ENCODE measurements at places on chromosomes 11 and 22. TPM values are rescaled to one million over a fixed set of nuclear protein-coding genes. Genes with fewer than 3 reads are reported as not detected.

DNA sequence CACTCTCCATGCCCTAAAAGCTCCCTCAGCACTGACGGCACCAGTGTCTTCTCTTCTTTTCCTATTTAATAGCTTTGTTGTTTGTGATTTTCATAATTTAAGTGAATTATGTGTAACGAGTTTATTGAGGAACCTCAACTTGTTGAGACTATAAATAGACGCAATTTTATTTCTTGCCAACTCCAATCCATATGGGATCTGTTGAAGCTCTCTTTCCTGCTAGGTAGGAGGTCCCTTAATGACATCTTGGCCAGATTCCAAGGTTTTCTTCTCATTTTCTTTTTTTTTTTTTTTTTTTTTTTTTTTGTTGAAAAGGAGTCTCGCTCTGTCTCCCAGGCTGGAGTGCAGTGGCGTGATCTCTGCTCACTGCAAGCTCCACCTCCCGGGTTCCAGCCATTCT lies 14.2 kb downstream of the RTL6 start:
- no peak for DNase-seq

DNA sequence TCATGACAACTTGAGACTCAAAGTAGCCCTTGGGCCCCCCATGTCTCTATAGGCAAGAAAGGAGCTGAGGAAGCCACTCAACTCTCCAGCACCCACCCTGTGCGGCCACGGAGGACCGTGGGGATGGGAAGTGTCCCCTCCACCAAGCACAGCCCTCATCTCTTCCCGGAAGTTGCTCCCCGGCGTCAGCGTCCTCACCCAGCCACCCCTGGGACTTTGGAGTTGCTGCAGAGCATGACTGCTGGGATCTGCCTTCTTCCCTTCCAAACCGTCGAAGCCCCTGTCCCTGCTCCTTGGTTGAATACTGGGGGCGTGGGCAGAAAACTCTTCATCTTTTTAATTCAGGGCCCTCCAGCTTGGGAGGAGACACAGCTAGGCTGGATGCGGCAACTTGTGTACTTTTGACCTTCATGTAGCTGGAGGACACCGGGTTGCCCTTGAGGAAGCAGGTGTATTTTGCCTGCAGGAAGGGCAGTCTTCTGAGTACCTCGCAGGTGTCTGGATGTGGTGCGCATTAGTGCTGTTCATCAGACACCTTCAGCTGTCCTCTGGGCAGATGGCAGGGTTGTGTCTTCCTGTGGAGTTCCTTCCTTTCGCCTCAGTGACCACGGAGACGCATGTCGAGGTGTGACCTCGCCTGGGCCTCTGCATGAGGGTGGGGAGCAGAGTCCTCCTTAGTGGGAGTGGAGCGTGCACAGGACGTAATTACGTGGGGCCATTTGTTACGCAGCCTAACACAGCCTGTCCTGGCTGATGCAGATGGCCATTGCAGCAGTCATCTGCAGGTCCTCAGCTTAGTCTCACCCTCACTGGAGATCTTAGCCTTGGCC lies 12.2 kb upstream of the IFITM3 start:
- DNase-seq, result no peak

- peak; percentile 9 for DNase-seq
Measured at GRCh38 chr22:20863366-20863765, 4.6 kb downstream of the SNAP29 start.

DNA sequence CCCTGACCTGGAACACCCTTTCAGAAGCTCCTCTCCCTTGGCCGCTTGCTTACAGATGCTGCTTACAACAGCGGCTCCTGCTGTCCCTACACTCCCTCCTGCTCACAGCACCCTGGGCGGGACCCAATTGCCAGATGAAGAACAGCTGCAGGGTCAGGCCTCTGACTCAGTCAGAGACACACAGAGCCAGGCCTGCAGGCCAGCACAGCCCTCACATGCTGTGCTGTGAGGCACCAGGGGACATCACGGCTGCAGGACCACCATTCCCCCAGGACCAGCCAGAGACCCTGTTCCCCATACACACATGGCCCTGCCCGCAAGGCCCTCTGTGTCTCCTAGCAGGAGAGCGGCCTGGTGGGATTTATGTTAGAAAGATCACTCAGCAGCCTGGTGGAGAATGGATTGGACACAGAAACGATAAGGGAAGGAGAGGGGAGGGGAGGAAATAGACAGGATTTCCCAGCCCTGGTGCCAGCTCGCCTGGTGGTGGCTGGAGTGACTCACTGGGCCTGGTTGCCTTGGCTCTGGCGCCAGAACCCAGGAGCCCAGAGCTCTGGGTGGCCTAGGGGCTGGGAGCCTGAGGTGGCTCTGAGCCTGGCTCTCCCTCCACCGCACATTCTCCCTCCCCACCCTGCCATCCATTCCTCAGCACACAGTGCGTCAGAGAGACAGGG lies 6.7 kb downstream of the CAPN5 start:
- no peak for DNase-seq

The MMP3 gene
- total RNA-seq, result not detected

The CASTOR1 gene
- 20.7 TPM for total RNA-seq

The GPHA2 gene
- not detected for total RNA-seq

GRCh38 chr11:74577624-74578396 lies 14.6 kb upstream of the POLD3 start:
- DNase-seq, result no peak

GRCh38 chr11:24511511-24511910 lies 14.7 kb downstream of the LUZP2 start:
- no peak for DNase-seq

The CCDC157 gene
- 5.9 TPM for total RNA-seq

- peak; percentile 71 for DNase-seq
Measured at GRCh38 chr11:126355324-126355925, at the start of gene ST3GAL4. TSS of gene ST3GAL4 (plus strand) at chr11:126355686. CDS start at chr11:126406156, 50,470 bp downstream.

The APOA5 gene
- not detected for total RNA-seq

The ACR gene
- total RNA-seq, result 2.2 TPM

GRCh38 chr11:120520091-120520822 lies 8.7 kb downstream of the GRIK4 start:
- no peak for DNase-seq

The CRACR2B gene
- total RNA-seq, result 3.8 TPM

DNA sequence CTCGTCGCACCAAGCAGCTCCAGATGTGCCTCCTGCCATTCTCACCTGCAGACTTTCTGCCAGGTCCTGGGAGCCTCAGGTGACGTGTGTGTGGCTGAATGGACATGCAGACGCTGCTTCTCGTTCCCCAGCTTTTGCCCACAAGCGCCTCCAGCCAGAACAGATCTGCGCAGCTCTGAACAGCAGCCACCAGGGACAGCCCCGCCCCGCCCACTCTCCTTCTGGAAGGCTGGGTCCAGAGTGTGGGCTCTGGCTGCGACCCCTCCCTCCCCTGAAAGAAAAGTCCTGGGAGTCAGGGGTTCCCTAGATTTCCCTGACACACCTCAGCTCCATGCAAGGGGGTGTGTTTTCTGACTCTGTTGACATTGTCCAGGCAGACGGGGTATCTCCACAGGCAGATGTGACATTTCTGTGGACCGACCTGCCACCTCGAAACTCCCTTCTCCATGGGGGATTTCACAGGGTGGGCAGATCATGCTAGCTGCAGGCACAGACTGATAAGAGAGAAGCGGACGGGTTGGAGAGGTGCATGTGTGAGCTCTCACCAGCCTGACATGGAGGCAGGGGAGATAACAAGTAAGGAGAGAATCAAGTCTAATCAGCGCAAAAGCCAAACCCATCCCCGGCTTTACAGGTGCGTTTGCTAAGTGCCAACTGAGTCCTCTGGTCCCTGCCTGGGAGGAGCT lies 19.8 kb downstream of the SLCO2B1 start:
- DNase-seq, result no peak

- DNase-seq, result no peak
Measured at GRCh38 chr11:44320289-44320973, 10.5 kb upstream of the ALX4 start.

DNA sequence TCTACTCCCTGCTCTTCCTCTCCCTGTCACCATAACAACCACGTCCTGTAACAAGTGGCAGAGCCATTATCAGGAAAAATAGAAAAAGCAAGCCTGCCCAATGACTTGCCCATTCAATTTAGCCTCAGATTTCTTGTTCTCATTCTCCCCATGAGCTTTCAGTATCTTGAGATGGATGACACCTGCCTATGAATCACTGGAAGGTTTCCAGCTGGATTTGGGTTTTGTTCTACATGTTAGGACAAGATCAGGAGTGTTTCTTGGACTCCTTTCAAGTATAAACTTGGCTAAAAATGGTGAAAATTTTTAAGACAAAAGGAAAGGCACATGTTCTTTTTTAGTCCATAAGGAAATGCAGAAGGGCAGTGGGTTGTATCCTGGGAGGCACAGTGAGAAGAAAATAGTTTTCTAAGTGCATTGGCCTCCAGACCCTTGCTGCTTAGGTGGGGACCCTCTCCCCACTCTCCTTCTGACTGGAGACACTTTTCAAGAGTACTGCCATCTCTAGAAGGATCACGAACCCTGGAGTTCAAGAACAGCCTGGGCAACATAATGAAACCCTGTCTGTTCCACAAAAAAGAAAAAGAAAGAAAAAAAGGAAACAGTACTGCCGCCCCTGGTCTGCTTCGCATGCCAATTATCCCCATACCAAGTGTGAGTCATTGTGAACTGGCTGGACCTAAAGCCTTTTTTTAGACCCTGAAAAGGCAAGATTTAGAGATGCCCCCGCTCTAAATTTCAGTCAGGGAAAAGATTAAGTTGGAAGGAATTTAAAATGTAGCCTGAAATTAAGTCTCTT lies 51.0 kb downstream of the MTNR1B start:
- no peak for DNase-seq

The CAPN5 gene
- 1.3 TPM for total RNA-seq

- no peak for DNase-seq
Measured at GRCh38 chr11:65500387-65501185, 1.7 kb downstream of the MALAT1 start.

The SERHL2 gene
- total RNA-seq, result 0.27 TPM

The MRE11 gene
- 8.1 TPM for total RNA-seq

GRCh38 chr11:11513422-11513821 lies 108.4 kb downstream of the GALNT18 start:
- DNase-seq, result no peak

GRCh38 chr11:10375280-10375971 lies 70.6 kb downstream of the ADM start:
- no peak for DNase-seq

DNA sequence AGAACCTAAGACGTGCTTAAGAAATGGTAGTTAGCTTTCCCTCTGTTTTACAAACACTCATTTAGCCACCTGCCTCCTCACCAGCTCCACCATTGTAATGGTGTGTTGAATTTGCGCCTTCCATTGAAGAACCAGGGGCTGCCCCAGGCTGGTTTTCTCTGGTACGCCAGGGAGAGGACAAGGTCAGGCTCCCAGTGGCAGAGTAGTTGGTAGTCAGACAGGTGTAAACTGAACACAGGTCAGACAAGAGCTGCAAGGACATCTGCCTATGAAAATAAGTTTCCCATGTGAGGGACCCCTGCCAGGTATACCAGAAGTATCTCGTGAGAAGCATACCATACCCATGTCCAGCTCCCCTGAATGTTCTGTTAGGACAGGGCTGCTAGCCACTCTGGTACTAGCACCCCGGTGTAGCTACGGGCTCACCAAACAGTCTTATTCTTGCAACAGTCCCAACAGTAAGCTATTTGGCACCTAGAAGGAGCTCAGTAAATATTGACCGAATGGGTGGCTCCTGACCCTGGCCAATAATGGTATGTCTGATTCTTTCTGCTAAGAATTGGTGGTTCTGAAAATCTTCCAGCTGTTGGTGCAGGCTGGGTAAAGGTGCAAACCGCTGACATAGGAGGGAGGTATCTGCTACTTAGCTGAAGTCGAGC lies 359.0 kb downstream of the LARGE1 start:
- DNase-seq, result no peak

The MMP12 gene
- total RNA-seq, result not detected

The CST6 gene
- total RNA-seq, result not detected
